ENCODE measurements at places on chromosomes 11 and 22.

DNA sequence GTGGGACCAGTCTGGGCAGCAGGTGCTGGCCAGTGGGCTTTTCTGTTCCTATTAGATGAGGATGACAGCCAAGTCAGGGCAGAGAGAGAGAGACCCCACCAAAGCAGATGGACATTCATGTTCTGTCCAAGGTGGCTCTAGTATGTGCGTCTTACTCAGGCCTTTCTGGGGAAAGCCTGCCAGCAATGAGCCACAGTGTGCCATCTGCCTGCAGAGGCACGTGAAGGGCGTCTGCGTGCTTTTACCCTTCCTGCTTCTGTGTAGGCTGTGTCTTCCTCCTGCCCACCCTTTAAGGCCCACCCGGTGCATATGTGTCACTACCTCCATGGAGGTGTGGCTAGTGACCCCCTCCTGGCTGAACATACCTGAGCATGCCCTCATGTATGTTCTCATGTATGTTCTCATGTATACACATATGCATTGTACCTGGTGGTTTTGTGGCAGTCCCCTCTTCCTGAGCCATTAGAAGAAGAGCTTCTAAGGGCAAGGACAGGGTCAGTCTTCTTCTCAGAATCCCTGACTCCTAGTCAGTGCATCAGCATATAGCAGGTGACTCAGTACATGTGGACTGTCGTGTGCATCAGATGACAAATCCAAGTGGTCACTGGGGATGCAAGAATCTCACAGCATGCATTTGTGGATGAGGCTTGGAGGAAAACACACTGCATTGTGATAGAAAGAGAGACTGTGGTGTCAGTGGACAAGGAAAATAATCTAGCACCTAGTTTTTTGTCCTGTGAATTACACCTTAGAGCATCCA, 90.4 kb upstream of the YWHAH start:
- DNase-seq, result no peak

- DNase-seq, result no peak
Measured at GRCh38 chr11:76617553-76618265, 52.8 kb downstream of the LRRC32 start.

DNA sequence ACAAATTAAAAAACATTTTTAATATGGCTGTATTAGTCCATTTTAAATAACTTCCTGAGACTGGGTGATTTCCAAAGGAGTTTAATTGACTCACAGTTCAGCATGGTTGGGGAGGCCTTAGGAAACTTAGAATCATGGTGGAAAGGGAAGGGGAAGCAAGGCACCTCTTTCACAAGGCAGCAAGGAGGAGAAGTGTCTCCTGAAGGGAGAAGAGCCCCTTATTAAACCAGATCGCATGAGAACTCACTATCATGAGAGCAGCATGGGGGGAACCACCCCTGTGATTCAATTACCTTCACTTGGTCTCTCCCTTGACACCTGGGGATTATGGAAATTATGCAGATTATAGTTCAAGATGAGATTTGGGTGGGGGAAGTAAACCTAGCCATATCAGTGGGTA, 488.6 kb downstream of the ETS1 start:
- no peak for DNase-seq

DNA sequence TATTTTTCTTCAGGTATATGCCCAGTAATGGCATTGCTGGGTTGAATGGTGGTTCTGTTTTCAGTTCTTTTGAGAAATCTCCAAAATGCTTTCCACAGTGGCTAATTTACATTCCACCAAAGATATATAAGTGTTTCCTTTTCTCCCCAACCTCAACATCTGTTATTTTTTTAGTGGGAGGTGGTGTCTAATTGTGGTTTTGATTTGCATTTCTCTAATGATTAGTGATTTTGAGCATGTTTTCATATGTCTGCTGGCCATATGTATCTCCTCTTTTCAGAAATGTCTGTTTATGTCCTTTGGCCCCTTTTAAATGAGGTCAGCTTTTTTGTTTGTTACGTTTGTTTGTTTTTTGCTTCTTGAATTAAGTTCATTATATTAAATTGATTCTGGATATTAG, 760.2 kb downstream of the KCNA4 start:
- DNase-seq, result no peak

GRCh38 chr11:128513915-128514681, 73.3 kb downstream of the ETS1 start:
- no peak for DNase-seq

- DNase-seq, result no peak
Measured at GRCh38 chr22:46203601-46203980, 46.5 kb downstream of the CDPF1 start.

DNA sequence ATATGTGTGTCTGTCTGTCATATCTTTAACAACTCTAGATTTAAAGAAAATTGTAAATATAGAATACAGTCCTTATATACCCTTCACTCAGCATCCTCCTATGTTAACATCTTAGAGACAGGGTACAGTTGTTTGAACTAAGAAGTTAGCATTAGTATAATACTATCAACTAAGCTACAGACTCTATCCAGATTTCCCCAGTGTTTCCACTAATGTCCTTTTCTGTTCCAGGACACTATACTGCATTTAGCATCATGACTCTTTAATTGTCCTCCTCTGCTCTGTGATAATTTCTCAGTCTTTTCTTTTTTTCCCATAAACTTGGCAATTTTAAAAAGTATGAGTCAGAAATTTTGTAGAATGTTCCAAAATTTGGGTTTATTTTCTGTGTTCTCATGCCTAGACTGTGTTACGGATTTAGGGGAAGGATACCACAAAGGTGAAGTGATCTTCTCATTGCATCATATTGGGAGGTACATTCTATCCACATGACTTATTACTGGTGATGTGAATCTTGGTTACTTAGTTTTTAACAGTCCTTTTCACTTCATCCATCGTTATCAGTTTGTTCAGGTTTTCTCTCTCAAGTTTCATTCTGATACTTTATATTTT, 168.4 kb downstream of the SBF2 start:
- no peak for DNase-seq

- no peak for DNase-seq
Measured at GRCh38 chr11:46020084-46020599, 97.7 kb downstream of the LARGE2 start.

GRCh38 chr11:14029971-14030920, 67.7 kb downstream of the SPON1 start:
- DNase-seq, result peak; percentile 78

DNA sequence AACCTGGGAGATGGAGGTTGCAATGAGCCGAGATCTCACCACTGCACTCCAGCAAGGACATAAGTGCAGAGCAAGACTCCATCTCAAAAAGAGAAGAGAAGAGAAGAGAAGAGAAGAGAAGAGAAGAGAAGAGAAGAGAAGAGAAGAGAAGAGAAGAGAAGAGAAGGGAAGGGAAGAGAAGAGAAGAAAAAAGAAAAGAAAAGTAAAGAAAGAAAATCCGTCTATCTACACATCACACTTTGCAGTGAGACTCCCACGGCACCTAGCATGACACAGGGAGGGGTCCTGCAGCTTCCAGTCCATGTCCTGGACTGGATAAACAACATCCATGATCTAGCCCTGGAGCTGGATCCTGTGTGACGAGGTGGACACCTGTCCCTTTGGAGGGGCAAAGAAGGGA, 4.0 kb upstream of the PPARA start:
- DNase-seq, result no peak
